ENCODE measurements at places on chromosomes 4 and X.
A peak's percentile ranks its signal among the peaks of the same experiment; 100 is the strongest.

DNA sequence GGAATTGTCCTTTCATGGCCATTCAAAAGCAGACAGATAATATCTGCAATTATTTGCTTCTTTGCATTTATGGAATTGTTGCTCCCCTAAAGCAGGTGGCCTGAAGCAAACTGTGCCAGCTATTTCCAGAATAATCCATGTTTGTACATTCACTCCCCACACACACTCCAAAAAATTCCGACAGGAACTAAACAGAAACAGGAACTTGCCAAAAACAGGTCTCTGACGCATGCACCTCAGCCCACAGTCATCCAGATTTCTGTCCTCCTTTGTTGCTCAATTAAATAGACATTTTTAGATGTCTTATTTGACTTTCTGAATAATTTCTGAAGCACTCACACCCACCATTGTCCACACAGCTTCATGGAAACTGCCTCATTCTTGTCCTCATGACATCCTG lies 71.5 kb upstream of the EDNRA start:
- no peak for DNase-seq

GRCh38 chr4:24799544-24800324 lies 4.4 kb downstream of the SOD3 start:
- DNase-seq = no peak

DNA sequence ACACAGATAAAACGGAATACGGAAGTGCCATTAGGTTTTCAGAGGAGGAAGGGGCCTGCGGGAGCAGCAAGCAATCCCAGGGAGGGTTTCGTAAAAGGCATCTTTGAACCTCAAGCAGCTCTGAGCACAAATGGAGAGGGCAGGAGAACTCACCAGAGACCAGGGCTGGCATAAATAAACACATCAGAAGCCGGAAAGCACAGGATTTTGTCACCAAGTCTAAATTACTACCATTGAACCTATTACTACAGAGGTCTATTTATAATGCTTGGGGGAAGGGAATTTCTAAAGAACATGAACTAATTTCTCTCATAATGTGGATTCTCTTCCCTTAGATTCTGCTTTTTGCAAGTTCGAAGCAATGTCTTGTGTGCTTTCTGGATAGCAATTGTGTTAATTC lies 39.6 kb upstream of the MBTPS2 start:
- DNase-seq = no peak

GRCh38 chr4:82519072-82519471 lies 42.7 kb downstream of the TMEM150C start:
- DNase-seq = no peak

GRCh38 chr4:24764345-24764744 lies 31.0 kb upstream of the SOD3 start:
- DNase-seq = no peak

- no peak for DNase-seq
These were observed 121.8 kb downstream of the TSPAN5 start for GRCh38 chr4:98536631-98537030.

DNA sequence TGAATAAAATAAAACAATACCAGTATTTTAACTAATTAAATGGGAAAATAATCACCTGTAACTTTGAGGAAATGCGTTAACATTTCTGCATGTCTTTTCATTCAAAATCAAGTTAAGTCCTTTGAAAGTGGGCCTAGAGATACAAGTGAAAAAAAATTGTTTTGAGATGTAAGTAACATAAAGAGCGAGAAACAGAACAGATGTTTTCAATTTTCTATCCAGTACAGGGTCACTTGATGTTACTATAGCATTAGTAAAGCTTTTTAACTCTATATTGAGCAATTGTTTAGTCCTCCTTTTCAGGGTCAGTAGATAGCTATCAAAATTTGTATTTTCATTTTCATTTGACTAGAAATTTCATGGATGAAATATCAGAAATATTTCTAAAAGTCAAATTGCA lies 761.4 kb downstream of the CCSER1 start:
- DNase-seq = no peak

- peak; percentile 52 for DNase-seq
These were observed 16.8 kb downstream of the PTTG2 start for GRCh38 chr4:37976991-37977470.

DNA sequence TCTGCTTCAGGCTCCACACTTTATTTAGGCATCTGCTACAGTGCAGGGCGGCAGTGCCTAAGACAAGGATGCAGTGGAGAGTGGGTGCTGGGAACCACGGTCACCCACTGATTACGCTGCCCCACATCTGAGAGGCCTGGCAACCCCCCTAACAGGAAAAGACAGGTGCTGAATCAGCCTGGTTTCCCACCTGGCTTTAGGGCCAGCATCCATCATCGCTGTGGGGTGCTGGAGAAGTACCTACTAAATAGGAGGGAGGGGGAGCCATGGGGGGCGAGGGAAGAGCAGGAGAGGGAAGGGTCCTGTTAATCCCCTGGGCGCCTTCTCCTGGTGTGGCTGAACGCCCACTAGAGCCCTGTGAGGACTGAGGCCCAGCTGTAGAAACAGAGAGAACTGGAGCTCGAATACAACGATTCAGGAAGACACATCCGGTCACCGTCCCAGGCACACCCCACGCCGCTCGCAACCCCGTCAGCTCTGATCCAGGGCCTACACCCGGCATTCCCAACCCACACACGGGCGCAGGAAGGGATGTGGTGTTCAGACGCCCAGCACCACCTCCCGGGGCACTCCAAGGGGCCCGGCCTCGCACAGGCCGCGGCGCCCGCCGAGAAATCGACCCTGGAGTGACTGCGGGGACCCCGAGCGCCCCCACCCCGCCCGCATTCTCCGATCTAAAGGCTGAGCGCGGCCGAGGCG lies 554 bp downstream of the DCTD start:
- DNase-seq = peak; percentile 20

DNA sequence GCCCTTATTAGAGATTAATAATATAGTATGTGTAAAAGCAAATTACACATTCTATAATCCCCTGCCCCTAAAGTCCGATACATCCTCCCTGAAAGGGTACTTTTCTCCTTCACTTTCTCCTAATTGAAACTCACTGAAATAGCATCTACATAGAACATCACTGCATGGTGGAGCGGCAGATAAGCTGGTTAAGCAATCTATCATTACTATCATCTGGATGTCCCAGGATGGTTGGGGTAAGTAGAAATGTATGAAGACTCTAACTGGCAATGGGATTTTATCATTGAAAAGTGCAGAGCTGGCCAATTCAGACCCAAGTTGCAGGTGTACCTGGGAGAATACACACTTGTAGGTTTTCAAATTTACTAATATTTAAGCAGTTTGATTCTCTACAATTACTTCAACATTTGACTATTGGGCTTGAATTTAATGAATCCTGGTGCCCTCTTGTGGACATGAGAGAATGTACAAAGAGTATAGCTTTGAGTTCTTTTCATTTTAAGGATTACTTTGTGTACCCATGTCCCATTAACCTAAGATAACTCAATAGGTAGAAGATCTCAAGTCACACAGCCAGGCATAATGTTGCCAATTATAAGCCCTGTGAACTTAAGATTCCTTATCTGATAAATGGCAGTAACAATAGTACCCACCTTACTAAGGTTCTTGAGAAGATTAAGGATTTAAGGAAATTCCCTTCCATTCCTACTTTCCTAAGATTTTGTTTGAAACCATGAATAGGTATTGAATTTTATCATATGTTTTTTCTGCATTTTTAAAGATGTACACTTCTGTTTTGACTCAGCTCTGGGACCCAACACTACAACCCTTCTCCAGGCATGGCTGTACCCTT lies 69.8 kb downstream of the SHROOM3 start:
- no peak for DNase-seq

DNA sequence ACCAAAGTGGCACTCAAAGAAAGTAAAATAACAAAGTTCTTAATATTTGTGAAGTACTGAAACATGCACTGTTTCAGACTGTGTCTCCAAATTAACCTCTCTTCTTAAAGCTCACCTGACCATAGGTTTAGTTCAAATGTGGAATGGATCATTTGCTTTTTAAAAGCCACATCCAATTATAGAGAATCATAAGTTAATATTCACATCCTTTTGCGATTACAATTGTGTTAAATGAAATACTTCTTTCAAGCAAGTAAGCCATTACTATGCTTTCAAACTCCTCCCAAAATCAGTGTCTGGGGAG lies 95.3 kb upstream of the PTPN13 start:
- DNase-seq = no peak

GRCh38 chr4:143417679-143418403 lies 81.2 kb downstream of the GAB1 start:
- no peak for DNase-seq

- no peak for DNase-seq
These were observed 10.0 kb upstream of the LNX1 start for GRCh38 chr4:53601251-53601764.

- no peak for DNase-seq
These were observed 1523.7 kb downstream of the ARAP2 start for GRCh38 chr4:34720571-34720970.

DNA sequence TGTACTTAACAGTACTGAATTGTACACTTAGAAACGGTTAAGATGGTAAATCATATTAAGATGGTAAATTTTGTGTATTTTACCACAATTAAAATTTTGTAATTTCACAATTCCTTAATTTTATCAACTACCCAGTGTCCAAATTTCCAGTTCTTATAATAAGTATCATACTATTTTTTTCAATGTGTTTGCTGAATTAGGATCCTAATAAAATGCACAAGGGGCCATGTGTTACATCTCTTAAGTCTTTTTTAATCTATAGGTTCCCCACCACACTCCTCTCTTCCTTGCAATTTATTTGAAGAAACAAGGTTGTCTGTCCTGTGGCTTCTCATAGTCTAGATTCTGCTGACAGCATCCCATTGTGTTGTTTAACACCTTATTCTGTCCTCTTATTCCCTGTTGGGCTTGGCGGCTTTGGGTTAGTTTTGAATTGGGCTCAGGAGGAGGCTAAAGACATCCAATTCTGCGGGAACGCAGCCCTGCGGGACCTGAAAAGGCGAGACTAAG lies 533 bp upstream of the SYAP1 start:
- no peak for DNase-seq

GRCh38 chr4:81215931-81216330 lies 909 bp upstream of the PRKG2 start:
- no peak for DNase-seq

- DNase-seq = no peak
These were observed 255.2 kb downstream of the SLC39A8 start for GRCh38 chr4:102089850-102090621.

GRCh38 chrX:140918398-140919038 lies 83.9 kb upstream of the SPANXB1 start:
- peak; percentile 13 for DNase-seq

DNA sequence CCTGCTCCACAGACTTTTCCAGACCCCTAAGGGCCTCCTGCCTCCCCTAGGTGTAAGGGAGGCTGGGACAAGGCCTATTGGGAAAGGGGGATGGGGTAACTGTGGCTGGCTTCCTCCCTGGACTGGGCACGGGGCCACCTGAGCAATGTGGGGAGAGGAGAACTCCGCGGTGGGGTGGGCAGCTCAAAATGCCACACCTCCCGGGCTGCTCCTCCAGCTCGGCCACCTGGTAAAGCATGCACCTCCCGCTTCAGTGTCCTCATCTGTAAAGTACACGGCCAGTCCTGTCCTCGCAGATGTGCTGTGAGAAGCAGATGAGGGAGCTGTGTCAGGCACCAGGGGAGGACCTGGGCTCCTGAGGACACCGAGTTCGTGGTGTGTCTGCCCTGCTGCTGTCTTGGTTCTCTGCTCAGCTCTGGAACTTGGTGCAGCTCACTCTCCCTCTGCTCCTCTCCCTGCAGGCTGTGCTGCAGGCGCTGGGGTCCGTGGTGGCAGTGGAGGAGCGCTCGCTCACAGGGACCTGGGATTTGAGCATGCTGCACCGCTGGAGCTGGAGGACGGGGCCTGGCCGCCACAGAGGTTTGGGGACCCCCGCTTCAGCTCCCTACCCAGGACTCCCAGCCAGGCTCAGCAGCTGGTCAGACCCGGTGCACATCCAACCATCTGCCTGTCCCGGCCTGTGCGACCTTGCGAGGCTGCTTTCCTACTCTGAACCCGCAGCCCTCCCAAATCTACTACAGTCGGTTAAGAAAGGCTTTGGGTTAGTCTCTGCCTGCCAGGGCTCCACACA lies 20.8 kb upstream of the MRFAP1 start:
- DNase-seq = no peak

GRCh38 chr4:94416335-94416734 lies 35.4 kb upstream of the PDLIM5 start:
- no peak for DNase-seq

DNA sequence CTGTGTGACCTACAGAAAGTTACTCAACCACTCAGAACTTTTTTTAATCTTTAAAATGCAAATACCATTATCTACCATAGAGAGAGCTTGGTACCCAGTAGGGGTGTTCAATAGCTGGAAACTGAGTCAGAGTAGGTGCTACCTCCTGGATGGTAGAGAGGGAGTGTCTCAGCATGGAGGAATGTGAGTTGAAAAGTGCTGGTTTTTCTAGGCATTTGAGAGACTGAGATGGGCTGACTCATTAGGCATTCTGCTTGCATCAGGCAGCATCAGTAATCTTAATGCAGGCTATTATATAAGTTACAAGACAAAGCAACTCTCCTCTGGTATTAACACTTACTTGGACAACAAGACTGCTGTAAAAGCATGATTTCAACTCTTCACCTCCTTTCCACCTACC lies 70.9 kb upstream of the ARHGEF9 start:
- DNase-seq = no peak

DNA sequence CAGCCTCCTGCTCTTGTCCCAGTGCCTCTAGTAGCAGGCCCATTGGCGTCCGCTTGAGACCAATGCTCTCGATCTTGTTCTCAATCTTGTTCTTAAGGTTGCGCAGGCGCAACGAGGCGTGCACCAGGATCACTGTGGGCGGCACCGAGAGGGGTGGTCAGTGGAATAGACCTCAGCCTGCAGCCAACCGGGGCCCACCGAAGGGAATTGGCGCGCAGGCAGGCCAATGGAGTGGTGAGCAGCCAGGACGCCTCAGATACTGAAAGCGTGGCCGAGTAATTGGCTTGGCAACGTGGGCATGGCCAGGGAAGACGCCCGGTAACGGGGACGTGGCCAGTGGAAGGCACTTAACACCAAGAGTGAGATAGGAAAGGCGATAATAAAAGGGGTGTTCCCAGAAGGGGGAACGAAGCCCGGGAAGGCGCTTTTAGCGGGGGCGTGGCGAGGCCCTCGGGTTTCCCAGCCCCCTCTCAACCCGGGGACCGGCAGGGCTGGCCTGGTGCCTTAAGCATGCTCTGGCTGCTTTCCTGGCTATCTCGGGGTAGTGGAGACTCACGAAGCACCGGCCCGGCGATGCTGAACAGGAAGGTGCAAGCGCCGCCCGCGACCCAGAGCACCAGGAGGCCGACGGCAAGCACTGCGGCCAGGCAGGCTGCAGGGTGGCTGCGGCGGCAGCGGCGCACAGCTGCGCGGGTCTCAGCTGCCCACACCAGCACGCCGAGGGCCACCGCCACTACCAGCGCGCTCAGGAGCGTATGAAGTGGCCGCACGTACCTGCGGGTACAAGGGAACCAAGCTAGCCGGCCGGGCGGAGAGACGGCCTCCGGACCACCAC lies 1.7 kb downstream of the PRAF2 start:
- DNase-seq = no peak

- no peak for DNase-seq
These were observed 21.8 kb downstream of the SH3TC1 start for GRCh38 chr4:8220661-8221450.

GRCh38 chr4:69689599-69689998 lies 36.6 kb upstream of the UGT2A1 start:
- no peak for DNase-seq

Data from activated CD4-positive, alpha-beta T cell treated with anti-CD3 and anti-CD28 coated beads for 24 hours (primary cell).